ENCODE measurements at places on chromosomes 4 and X.
A peak's percentile ranks its signal among the peaks of the same experiment; 100 is the strongest.

DNA sequence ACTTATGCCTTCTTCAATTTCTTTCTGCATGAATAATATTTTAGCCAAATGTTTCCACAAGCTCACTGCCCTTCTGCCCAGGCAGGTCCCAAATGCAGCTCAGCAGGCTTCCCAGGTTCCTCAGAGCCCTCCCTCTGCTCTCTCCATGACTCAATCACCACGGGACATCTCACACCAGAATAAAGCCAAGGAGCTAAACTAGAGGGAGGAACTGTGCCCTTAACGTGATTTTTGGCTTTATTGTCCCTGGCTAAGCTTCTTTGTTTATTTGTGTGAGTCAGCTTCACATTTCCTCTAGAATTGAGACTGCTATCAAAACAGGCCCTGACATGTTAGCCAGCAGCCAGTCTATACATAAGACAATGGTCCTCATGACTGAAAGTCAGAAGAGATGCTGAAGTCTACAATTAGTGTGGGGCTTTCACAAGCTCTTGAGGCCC lies 186.4 kb upstream of the GALNT7 start:
- DNase-seq: no peak

DNA sequence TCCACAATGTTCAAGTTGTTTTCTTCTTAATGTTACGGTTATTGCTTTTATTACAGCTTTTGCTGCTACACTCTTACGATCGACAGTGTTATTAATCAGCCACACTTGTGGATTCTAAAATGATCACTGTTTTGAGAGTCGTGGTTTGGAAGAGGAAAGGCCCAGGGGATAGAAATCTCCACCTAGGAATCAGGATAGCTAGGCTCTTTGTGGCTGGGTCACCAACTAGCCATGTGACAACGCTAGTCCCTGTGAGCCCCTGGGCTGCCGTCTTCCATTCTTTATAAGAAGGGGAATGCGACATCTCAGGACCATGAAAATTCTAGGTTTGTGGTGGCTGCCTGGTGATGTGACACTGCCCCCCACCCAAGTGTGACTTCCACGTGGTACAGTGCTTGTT lies 380 bp downstream of the SLC34A2 start:
- DNase-seq: no peak

DNA sequence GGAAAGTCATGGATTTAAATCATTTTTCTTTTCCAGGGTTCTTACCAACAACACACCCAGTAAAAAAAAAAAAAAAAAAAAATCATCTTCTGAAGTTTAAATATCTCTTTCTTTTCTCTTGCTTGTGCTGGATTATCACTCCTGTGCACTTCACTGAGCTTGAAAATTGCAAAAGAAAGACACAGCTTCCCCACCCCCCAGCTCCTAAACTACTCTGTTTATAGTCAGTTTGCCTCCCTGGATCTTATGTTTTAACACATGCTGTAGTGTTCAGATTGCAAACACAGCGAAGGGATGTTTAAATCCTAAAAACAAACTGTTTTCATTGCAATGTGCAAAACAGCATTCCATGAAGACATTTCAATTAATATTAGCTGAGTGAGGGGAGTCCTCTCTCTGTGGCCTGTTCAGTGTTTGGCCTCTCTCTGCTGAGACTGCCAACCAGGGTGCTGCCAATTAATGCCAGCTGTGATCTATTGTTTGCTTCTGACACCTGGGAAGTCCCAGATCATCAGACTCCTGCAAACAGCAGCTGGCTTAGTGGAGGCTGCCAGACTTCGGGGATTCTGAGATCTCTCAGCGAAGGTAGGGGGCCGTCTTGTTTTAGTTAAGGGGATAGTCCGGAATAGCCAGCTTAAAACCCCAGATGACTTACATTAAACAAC lies 171.1 kb upstream of the PITX2 start:
- no peak for DNase-seq

DNA sequence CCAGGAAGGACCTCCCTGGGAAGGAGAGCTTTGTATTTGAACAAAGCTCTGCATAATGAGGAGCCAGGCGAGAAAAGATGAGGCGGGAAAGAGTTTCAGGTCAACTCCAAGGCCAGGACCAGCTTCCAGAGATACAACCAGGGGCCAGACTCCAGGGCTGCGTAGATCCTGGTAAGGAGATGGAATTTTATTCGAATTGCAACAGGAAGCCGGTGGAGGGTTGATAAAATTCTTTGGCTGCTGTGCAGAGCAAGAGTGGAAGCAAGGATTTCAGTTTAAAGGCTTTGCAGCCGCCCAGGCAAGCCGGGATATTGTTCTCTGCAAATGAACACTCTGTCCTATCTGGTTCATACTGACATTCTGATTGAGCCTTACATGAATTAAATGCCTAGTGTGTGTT lies 40.2 kb upstream of the CBR4 start:
- DNase-seq: no peak

GRCh38 chrX:112830540-112830939 lies 10.1 kb downstream of the AMOT start:
- DNase-seq: no peak

GRCh38 chr4:120765260-120765680 lies 157.3 kb downstream of the PRDM5 start:
- no peak for DNase-seq

DNA sequence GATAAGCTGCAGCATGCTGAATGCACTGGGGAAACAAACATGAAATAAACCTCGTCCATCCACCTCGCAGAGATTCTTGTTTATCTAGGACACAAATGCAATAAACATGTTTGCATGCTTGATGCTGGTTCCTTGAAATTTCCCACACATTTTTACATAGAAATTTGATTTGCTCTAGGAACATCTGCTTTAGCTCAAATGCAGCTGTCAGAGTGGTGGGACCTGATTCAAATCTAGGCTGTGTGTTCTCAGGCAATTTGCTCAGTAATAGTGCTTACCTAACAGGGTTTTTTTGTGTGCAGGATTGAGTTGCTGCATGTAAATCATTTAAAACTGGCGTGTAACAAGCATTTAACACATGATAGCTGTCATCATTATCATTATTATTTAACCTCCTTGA lies 293.1 kb downstream of the QDPR start:
- no peak for DNase-seq

GRCh38 chr4:57371671-57372070 lies 261.5 kb upstream of the IGFBP7 start:
- DNase-seq: no peak

DNA sequence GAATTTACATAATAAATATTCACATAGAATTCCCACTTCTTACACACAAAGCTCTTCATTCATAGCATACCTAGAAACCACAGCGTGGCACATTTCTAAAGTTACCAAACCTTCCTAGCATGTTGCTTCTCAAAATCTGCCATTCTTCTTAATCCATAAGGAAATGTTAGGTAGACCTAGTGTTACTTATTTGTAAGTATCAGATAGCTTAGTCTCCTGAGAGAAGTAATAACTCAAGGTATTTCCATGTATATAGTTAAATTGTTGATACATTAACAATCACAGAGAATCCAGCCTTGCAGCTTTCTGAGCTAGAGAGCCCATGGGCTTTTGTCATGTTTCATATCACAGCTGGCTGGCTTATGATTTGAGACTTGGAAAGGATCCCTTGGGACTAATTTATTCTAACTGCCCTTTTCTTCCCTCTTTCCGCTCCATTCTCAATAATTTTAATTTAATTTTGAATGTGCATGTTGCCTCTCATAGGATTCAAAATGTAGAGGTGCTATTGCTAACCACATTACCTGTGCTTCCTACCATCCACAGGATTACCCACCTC lies 17.6 kb downstream of the SH3RF1 start:
- no peak for DNase-seq

- DNase-seq: no peak
Observed at GRCh38 chr4:53763813-53764597, 172.7 kb upstream of the LNX1 start.

GRCh38 chr4:94235825-94236224 lies 28.2 kb downstream of the SMARCAD1 start:
- DNase-seq: no peak

GRCh38 chr4:48065587-48066052 lies 49.0 kb downstream of the NIPAL1 start:
- DNase-seq: no peak

DNA sequence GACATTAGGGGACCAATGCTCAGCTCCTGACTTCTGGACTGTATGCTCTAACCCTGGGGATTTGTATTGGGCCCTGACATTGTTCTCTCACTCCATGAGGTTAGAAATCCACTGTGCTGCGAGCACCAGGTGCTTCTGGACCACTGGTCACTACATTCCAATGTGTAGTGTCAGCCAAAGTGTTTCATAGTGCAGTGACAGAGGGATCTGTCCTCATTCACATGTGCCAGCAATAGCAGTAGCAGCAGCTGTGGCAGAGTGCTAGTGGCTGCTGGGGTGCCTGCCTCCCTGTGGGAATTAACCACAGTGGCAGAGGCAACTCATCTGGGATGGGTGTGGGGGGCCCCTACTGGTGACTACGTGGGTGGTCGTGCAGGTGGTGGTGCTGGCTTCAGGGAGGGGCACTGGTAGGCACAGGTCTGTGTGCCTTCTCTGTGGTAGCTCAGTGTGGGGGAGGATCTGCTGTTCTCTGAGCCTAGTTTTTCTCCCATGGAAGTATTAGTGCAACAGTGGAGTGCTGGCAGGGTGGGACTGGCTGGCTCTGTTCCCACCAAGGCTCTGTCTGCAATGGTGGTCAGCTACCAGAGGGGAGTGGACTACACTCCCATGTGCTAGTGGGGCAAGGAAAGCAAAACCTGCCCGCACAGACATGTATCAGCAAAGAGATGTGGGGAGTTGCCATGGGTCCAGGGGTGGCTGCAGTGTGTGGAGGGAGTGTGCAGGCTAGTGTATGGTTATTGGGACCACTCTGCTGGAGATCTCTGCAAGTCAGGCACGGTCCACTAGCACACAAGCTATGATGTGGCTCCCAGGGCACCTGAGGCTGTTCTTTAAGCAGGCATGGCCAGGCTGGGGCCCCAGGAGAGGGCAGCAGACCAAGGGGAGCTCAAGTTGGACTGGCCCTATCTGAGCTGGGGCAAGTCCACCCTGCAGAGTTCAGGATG lies 78.5 kb downstream of the SCLT1 start:
- DNase-seq: peak; percentile 5

DNA sequence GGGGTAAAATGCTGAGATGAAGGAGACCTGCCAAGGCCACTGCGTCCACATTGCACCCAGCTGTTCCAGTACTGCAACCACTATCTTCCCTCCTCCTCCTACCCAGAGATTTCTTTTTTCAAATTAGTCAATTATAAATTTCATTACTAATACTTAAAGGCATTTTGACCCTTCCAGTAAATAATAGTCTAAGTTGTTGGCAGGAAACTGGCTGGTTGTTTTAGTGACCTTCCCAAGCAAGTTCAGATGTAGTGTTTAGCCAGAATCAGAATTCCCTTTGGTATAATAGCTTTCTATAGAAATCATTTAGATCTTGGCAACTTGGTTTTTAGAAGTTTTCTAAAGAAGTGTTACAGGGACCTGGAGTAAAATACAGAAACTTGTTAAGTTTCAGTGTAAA lies 66.0 kb downstream of the AASDH start:
- DNase-seq: no peak

DNA sequence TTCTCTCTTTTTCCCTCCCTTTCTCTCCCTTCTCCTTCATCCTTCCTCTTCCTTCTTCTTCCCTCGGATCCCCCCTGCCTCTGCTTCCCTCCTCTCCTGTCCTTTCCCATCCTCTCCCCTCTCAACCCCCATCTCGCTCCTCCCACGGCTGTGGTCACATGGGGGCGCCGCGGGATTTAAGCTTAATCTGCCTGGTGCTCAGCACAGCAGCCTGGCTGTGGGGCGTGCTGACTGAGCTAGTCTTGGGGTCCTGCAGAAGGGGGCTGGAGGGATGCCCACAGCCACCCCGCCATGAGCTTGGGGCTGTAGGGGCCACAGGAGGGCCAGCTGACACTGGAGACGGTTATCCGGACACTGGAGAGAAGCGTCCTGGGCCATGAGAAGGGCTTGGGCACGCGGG lies 10.7 kb downstream of the SMIM10L2A start:
- DNase-seq: no peak

- no peak for DNase-seq
Observed at GRCh38 chr4:107391630-107392028, 328.4 kb downstream of the PAPSS1 start.

GRCh38 chr4:73872316-73873108 lies 3.3 kb downstream of the CXCL1 start:
- no peak for DNase-seq

DNA sequence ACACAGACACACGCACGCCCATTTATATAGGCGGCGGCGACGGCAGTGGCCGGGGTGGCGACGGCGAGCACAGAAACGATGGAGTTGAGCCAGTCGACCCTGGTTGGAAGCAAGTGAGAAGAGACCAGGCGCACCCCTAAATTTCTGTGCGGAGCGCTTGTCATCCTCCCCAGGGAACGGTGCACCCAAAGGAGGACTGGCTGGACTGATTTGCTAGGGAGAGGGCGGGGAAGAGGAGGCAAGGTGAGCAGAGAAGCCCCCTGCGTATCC lies 302 bp downstream of the NHS start:
- no peak for DNase-seq

- DNase-seq: no peak
Observed at GRCh38 chrX:67347145-67347544, 196.7 kb upstream of the AR start.

DNA sequence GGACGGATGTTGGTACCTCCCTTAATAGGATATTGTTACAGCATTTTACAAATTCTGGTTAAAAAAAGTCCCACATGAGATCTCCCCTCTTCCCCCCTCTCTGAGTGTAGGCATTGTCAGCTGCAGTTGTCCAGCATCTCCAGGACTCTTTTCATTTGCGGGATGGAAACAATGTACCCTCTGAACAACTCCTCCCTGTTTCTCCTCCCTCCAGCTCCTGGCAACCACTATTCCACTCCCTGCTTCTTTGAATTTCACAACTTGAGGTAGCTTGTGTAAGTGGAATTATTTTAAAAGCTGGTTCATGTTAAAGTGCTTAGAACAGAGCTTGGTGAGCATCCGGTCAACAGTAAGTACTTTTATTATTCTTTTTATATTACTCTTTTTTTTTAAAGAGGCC lies 69.8 kb downstream of the TBL1X start:
- DNase-seq: no peak

DNA sequence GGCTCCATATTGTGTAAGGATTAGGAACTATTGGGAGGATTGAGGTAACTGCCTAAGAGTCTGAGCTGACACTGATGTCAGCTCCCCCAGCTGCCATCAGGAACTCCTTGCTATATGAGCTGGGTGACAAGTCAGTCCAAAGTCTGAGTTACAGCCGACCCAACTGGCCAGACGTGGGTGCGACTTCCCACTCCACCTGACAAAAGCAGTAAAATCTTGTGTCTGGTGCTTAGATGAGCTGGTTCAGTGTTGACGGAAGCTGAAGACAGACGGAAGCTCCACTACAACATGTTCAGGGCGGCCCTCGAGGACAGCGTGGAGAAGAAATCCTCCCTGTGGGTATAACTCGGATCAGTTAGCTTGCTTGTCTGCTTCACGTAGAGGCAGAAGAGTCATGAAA lies 22.8 kb upstream of the NAT8L start:
- no peak for DNase-seq

- DNase-seq: no peak
Observed at GRCh38 chr4:78217557-78217956, 160.4 kb downstream of the FRAS1 start.

Measured in Jurkat, Clone E6-1 (cell line).